ENCODE measurements at places on chromosomes 13 and 19.

- DNase-seq = no peak
These were observed 62.7 kb downstream of the MICU2 start for GRCh38 chr13:21541271-21541670.

DNA sequence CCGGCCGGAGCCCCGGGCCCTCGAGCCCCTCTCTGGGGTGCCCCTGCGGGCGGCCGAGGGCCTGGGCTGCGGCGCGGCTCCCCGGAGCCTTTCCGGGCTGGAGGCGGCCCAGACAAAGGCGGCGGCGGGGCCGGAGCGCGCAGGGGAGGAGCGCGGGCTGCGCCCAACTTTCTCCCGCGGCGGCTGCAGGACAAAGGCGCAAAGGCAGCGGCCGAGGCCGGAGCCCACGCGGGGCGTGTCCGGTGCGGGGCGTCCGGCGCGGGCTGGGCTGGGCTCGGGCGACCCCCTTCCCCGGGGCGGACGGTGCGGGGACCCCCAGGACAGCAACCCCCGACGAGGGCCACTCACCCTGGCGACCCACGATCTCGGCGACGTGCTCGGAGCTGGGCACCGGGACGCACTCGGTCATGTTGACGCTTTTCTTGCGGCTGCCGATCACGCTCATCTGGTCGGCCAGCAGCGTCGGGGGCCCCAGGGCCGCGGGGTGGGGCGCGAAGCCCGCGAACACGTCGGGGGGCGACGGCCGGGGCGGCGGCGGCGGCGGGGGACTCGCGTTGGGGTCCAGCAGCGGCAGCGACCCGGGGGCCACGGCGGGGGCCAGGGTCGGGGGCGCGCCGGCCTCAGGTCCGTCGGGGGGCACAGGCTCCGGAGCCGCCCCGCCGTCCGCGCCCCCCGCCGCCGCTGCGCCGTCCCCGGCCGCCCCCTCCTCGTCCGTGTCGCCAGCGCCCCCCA lies 843 bp downstream of the MEX3D start:
- no peak for DNase-seq

DNA sequence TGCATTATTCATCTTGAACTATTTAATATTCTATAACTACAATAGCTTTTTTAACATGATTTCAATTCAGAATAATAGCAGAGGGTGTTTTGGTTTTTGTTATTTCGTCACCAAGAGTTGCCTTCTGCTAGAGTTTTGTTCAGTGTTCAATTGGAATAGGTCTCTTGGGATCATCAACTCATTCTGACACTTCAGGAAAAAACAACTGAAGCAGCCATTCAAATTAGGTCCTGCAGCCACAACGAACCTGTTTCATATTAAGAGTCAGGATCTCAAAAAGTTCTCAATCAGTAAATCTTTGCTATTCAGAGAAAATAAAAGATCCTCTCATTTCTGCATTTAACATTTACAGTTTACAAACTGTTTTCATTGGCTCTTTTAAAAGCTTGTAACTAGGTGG lies 2.4 kb upstream of the CHAMP1 start:
- no peak for DNase-seq

DNA sequence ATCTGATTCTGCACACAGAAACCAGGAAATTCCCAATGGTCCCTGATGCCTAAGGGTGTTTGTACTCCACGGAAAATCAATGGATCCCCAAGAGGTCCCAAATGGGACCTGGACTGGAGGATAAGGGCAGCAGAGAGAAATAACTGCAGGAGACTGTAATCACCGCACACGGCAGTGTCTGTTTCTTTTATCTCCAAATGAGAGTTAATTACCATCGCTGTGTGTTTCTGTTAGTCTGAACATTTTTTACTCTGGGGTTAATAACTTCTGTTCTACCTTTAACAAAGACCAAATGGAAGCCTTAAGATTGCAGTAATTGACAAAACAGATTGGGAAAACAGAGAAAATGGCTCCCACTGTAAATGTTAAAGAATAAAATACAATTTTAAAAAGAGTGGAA lies 320.9 kb downstream of the DCLK1 start:
- DNase-seq = no peak

DNA sequence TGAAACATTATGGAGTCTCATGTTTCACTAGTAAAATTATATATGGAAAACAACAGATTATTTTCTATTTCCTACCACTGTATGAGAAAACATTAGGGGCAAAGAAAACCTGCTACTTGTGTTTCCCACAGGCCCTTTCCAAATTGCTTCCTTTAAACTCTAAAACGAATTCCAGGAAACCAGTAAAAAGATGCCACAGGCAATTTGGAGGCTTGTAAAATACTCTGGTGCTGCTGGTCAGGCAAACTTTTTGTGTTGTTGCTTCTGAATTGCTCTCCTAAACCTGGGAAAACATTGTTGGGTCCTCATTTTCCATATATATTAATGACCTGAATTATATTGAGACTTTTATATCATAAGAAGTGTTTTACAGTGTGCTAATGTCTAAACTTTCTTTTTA lies 141.5 kb downstream of the TDRD3 start:
- DNase-seq = no peak

DNA sequence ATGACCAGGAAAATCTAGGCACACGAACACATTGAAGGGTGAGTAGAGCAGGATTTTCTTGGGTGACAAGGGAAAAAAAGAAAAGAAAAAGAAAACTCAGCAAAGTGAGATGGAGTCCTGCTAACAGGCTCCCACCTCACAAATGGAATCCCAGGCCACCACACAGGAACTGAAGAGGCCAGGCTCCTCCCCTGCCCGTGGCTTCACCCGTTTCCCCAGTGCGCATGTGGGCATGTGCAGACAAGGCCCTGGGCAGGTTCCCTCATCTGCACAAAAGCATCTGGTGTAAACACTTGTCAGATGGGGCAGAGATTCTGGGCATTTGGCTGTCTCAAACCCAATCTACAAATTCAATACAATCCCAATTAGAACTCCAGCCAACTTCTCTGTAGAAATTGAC lies 24.5 kb downstream of the CFAP97D2 start:
- no peak for DNase-seq

- no peak for DNase-seq
These were observed 302.0 kb downstream of the KLF12 start for GRCh38 chr13:73832128-73832588.

GRCh38 chr13:47546391-47547225 lies 454.5 kb downstream of the SUCLA2 start:
- no peak for DNase-seq
